ENCODE measurements at places on chromosomes 3 and 15. TPM values are rescaled to one million over a fixed set of nuclear protein-coding genes. Genes with fewer than 3 reads are reported as not detected.

DNA sequence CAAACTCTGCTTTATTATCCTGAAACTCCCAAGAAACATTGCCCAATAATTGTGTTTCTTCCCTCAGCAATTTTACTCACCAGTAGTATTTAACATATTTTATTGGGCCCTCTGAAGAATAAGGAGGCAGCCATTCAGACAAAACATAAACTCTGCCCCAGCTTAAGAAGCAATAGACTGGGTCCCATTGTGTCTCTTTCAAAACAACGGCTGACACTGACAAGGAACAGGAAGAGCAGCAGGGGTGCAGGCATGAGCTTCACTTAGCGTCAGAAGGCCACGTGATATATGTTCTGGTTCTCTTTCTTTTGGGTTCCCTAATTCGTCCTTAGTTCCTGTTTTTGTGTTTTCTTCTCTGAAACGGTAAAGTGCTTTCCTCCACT is 242.3 kb downstream of the FHIT start:
- no peak overlapping the region for H3K27ac ChIP-seq
- H3K27me3 ChIP-seq: no peaks in the 10 kb centered on the region
- H3K4me1 ChIP-seq: no peaks in the 10 kb centered on the region
- no peak overlapping the region for H3K4me3 ChIP-seq

DNA sequence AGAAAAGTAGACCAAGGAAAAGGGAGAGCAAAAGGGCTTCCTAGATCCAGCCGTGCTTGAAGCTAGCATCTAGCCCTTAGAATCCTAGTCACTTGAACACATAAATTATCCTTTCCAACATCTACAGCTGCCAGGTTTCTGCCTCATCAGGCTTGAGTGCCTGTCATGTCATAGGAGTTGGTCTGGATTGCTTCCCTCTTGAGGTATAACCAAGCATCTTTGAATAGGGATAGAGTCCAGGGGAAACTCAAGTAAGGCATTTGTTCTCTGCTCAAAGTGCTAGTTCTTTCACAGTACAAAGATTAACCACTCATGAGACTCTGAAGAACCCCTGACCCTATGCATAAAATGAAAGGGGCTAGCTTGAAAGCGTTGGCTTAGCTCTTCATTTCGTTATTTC is 72.3 kb downstream of the SLCO3A1 start:
- no peaks in the 10 kb centered on the region for H3K36me3 ChIP-seq
- H3K4me3 ChIP-seq: no peak overlapping the region
- no peak overlapping the region for H3K27ac ChIP-seq
- H3K27me3 ChIP-seq: no peaks in the 10 kb centered on the region
- DNase-seq: no peak
- peaks cover 7% of the 10 kb centered on the region for H3K4me1 ChIP-seq

DNA sequence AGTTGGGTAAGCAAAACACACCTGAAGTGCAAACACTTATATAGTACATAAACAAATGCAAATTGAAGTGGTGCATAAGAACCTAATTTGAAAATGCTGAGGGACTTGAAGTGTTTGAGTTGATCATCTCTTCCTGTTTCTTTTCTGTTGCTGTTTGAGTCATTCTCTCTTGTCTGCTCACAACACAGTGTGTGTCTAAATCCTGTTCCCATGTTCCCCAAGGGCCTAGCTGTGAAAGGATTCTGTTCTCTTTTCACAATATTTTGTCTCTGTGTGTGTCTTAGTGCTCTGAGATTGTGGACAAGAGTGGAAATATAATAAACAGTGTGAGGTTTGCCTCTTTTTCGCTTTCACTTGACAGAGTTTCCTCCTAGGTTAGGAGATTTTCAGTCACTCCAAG is 6.1 kb downstream of the CD96 start:
- DNase-seq: no peak
- H3K36me3 ChIP-seq: peaks cover 38% of the 10 kb centered on the region
- H3K4me1 ChIP-seq: peaks cover 30% of the 10 kb centered on the region

DNA sequence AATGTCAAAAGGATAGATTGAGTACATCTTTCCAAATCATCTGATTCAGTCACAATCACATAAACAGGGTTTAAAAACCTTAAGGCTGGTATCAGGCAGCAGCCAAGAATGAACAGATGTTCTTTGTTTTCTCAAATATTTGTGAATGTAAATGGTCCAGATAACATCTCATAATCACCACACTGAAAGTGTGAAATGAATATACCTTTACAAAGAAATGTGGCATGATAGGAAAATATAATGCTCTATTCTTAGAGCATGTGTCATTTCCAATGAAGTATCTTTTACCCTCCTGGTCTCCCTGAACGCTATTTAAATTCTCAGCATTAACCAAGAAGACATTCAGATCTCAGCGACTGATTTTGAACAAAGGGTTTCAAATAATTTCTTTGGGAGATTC is 8.8 kb upstream of the ACTC1 start:
- no peaks in the 10 kb centered on the region for H3K36me3 ChIP-seq
- H3K27ac ChIP-seq: no peak overlapping the region
- no peak for DNase-seq
- H3K4me3 ChIP-seq: no peak overlapping the region

- no peak overlapping the region for H3K27ac ChIP-seq
- H3K4me3 ChIP-seq: no peak overlapping the region
- no peak for DNase-seq
- peaks cover 28% of the 10 kb centered on the region for H3K27me3 ChIP-seq
- H3K36me3 ChIP-seq: no peaks in the 10 kb centered on the region
- no peaks in the 10 kb centered on the region for H3K4me1 ChIP-seq
Measured at GRCh38 chr15:65370885-65371284, 6.9 kb downstream of the IGDCC3 start.

- no peak for DNase-seq
- H3K4me1 ChIP-seq: no peaks in the 10 kb centered on the region
- H3K27me3 ChIP-seq: peaks cover 11% of the 10 kb centered on the region
- no peak overlapping the region for H3K27ac ChIP-seq
Measured at GRCh38 chr3:100525753-100526612, 33.6 kb downstream of the TMEM45A start.

DNA sequence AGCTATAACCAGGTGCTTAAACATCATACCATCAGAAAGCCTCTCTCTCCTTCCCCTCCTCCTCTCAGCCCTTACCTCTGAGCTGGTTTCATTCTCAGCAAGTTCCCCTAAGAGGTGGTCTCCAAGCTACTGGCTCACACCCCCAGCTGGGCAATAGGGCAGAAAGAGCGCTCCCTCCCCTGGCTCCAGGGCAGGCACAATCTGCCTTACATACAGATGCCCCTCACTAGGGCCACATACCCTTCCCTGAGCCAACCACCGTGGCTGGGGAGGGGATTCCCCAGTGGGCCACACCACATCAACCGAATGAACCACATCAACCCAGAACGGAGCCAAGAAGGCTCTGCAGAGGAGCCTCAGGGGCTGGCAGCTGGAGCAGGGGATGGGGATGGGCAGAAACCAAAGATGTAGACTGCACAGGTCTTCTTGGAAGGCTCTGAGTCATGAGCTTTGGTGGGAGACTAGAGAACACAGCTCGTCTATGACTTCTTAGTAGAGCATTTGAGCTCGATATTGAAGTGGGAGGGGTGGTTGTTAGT is 4.6 kb upstream of the FBLN2 start:
- peaks cover 8% of the 10 kb centered on the region for H3K36me3 ChIP-seq
- peak overlapping the region; percentile 22 for H3K4me3 ChIP-seq
- peaks cover 29% of the 10 kb centered on the region for H3K27me3 ChIP-seq
- peak overlapping the region; percentile 29 for H3K27ac ChIP-seq

- H3K36me3 ChIP-seq: no peaks in the 10 kb centered on the region
- no peak overlapping the region for H3K4me3 ChIP-seq
- DNase-seq: no peak
- no peak overlapping the region for H3K27ac ChIP-seq
- no peaks in the 10 kb centered on the region for H3K27me3 ChIP-seq
- H3K4me1 ChIP-seq: no peaks in the 10 kb centered on the region
Measured at GRCh38 chr3:127712881-127713771, 40.4 kb downstream of the ABTB1 start.

DNA sequence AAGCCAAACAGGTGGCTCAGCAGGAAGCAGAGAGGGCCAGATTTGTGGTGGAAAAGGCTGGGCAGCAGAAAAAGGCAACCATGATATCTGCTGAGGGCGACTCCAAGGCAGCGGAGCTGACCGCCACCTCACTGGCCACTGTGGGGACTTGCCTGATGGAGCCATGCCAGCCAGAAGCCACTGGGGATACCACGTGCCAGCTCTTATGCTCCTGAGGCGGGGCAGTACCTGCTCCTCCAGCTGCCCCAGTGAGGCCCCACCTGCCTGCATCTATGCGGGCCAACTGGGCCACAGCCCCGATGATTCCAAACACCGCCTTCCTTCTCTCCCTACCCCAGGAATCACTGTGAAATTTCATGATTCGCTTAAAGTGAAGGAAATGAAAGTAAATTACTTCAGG is 22.9 kb upstream of the ARIH1 start:
- H3K4me3 ChIP-seq: no peak overlapping the region
- H3K27me3 ChIP-seq: peaks cover 18% of the 10 kb centered on the region
- H3K4me1 ChIP-seq: no peaks in the 10 kb centered on the region
- no peak overlapping the region for H3K27ac ChIP-seq

- H3K27ac ChIP-seq: no peak overlapping the region
- no peak overlapping the region for H3K4me3 ChIP-seq
- no peak for DNase-seq
- peaks cover 11% of the 10 kb centered on the region for H3K4me1 ChIP-seq
- no peaks in the 10 kb centered on the region for H3K36me3 ChIP-seq
Measured at GRCh38 chr3:43970351-43970750, 271.3 kb upstream of the TOPAZ1 start.

- no peak overlapping the region for H3K4me3 ChIP-seq
- no peak overlapping the region for H3K27ac ChIP-seq
- no peak for DNase-seq
- H3K4me1 ChIP-seq: peaks cover 31% of the 10 kb centered on the region
Measured at GRCh38 chr15:55322467-55322866, 3.4 kb downstream of the PIGB start.

SLC24A5 gene
- total RNA-seq: not detected

SAXO2 gene
- 2.0 TPM for total RNA-seq

MST1R gene
- 3.9 TPM for total RNA-seq

SNTN gene
- total RNA-seq: not detected

WDR93 gene
- not detected for total RNA-seq

MUC13 gene
- total RNA-seq: not detected

PLOD2 gene
- 0.40 TPM for total RNA-seq

TP63 gene
- not detected for total RNA-seq

Data from activated CD8-positive, alpha-beta T cell treated with anti-CD3 and anti-CD28 coated beads, Interleukin-2, amount 10 ng/mL, durations not matched to agents 7 days and 5 days (primary cell).